ENCODE measurements at places on chromosomes 5 and 9.

DNA sequence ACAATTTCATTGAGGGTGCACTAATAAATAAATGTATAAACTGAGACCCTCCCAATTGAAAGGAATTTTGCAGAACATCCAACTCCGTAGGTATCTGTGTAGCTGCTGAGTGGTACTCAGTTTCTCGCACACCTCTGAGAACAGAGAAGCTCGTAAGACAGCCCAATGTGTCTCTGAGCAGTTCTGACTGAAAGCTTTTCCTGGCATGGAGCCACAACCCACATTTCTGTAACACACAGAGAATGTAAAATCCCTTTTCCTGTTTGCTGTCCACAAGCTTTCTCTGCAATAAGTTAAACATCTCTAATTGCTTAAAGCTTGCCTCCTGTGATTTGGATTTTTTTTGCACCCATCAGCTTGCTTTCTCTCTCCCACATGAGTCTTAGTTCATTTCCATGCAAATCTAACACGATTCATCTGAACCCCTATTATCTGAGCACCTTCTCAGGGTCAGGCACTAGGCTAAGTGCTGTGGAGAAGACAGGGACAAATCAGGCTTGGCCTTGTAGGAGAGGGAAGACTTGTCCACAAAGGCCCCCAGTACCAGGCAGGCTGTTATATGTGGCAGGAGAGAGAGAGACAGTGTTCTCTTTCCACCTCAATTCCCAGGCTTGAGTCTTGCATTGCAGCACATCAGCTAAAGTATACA is 44.2 kb upstream of the COL15A1 start:
- DNase-seq, result no peak

GRCh38 chr9:124345063-124345462 is 70.2 kb downstream of the PSMB7 start:
- DNase-seq, result no peak

GRCh38 chr9:79431019-79431679 is 140.6 kb upstream of the TLE4 start:
- DNase-seq, result no peak

DNA sequence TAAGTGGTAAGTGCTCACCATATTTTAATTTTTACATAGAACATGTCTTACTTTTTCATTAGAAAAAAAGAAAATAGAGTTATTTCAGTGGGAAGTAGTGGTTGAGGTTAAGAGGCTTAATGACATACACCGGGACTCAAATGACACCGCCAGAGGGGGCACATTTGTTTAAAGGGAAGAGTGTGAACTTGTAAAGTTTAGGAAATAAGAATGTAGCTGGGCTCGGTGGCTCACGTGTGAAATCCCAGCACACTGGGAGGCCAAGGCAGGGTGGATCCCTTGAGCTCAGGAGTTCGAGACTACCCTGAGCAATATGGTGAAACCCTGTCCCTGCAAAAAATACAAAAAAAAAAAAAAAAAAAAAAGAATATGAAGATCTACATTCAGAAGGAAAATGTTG is 43.4 kb upstream of the TNFAIP8 start:
- no peak for DNase-seq

DNA sequence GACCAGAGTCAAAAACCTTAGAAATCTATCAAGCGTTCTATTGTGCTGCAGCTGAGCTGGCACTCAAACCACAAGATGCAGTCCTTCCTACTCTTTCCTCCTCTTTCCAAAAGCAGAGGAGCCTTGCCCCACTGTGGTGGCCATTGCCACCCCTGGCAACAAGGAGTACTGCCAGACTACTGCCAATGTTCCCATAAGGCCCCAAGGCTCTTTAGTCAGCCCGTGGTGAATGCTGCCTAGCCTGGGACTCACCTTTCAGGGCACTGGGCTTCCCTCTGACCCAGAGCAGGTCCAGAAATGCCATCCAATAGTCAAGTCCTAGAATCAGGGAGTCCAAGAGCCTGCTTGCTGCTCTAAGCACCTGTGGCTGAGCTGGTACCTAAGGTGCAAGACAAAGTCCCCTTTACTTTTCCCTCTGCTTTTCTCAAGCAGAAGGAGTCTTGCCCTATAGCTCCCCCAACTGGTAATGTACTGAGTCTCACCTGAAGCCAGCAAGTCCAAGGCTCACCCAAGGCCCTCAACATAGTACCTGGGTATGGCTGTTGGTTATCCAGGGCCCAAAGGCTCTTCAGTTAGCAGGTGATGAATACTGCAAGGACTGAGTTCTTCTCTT is 219.4 kb downstream of the ATPSCKMT start:
- DNase-seq, result no peak

GRCh38 chr9:965497-965896 is 11.0 kb upstream of the DMRT3 start:
- DNase-seq, result no peak

DNA sequence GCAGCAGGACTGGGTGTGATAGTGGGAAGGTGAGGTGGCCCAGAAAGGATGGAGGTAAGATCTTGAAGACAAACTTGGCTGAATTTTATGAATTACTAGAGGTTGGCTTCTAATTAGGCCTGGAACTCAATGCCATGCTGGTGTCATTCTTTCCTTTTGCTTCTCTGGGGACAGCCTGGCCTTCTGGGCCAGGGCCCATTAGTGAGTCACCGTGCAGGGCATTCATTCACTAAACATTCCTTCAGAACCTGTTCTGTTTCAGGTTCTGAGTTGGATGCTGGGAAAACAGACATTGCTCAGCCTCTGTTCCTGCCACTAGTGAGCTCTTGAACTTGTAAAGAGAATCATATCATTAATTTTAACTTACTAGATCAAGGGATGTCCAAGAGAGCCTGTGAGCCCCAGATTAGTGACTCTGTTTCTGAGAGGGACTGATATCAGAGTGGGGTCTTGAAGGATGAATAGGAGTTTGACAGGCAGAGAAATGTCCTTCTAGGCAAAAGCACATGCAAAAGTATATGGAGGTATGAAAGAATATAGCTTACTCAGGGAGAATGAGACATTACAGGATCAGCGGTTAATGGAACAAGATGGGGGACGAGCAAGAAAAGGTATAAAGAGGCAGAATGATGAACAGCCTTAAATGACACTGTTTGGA is 66.5 kb downstream of the LHX2 start:
- no peak for DNase-seq

DNA sequence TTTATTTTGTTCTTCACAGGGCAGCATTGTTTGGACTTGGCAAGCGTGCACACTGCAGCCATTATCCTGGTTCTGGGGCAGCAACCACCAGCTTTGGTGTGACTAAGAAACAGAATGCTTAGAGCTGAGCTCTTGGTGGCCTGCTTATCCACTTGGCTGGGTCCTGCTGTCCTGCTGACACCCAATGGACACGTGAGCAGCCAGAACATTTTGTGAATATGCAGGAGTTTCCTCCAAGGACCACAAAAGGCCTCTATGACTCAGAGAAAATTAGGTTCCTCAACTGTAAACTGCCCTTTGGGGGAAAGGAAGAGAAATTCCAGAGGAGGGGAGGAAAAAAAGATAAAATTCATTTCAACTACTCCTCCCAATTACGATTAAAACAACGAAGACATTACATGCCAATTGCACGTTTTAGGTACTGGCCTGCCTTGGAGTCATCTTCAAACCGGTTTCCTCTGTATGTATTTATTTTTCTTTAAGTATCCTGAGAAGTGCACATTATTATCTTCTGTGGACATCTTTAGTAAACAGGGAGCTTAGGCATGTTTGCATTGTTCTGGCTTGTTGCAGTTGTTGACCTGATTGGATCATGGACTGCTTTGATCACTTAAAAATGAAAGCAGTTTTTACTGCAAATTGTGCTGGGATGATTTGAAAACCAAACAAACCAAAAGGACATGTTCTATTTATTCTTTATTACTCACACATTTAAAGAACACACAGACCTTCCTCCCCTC is 82.3 kb upstream of the TLE4 start:
- DNase-seq, result no peak

GRCh38 chr9:96420468-96421219 is 2.5 kb upstream of the ZNF367 start:
- DNase-seq, result peak; percentile 27

DNA sequence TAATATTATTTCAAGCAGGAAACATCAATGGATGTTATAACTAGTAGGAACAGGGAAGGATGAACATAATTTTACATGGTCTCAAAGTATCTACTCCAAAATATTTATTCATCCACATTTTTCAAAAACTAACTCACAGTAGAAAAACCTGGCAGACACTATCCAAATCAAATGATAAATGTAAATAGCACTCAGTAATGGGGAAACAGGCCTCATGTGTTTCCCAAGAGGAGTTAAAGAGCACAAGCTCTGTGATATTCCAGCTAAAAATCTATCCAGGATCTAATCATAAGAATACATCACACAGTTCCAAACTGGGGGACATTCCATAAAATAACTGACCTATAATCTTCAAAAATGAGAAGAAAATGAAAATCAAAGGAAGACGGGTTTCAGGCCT is 443.1 kb downstream of the ZNF608 start:
- no peak for DNase-seq

- DNase-seq, result no peak
Observed at GRCh38 chr9:101139082-101139481, 110.6 kb downstream of the PLPPR1 start.

DNA sequence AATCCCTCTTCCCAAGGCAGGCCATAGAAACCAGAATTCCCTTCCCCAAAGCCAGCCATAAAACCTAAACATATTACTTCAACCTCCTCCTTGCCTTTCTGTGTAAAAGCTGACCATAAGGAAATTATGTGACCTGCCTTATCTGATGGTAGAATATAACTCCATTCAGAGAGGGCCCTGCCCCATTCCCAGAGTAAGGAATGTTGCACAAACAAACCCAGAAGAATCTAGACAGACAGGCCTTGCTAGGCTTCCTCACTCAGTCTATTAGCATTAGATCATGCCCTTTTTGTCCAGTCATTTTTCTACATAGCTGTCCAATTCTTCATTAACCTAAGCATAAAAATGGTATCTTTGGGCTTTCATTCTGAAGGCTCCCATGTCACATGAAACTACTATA is 17.8 kb upstream of the IFNB1 start:
- no peak for DNase-seq

Measured in CD4-positive, alpha-beta T cell treated with Interleukin-21 for 1 hour (primary cell).